ENCODE measurements at places on chromosomes 1 and 21. TPM values are rescaled to one million over a fixed set of nuclear protein-coding genes. Genes with fewer than 3 reads are reported as not detected.

- DNase-seq: no peak
Observed at GRCh38 chr1:37325010-37325409, 149.4 kb upstream of the ZC3H12A start.

DNA sequence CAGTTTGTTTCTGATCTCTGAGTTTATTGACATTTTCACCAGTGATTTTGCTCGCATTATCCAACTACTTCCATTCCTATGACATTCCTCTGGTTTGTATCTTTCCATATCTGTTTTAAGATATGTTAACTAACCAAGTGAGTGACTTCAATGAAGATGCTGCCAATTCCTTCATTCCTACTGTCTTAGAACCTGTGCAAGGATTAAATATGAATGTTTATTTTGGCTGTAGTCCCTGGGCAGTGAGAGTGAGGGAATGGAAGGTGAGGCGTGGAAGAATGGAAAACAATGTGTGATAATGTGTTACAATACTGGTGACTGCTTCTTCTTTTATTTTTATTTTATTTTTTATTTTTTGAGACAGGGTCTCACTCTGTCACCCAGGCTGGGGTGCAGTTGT lies 183.0 kb downstream of the SDCCAG8 start:
- no peak for DNase-seq

GRCh38 chr1:50262436-50262835 lies 153.7 kb downstream of the ELAVL4 start:
- DNase-seq: no peak

DNA sequence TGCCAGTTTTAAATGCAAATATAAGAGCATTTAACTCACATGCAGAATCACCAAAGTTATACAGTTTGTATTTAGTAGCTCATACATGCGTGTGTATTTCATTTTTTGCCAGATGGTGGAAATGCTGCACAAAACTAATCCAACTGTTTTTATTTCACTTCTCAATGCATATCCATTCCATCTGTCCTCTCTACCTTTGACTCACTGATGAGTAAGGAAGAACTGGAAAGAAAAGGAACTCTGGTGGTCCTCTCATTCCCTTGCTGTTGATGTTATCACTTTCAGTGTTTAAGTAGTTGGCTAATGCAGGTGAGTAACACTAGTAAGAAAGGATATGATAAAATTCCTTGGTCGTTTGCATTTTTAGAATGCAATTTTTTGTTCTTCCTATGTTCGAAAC lies 5.7 kb upstream of the SLC1A7 start:
- DNase-seq: no peak

DNA sequence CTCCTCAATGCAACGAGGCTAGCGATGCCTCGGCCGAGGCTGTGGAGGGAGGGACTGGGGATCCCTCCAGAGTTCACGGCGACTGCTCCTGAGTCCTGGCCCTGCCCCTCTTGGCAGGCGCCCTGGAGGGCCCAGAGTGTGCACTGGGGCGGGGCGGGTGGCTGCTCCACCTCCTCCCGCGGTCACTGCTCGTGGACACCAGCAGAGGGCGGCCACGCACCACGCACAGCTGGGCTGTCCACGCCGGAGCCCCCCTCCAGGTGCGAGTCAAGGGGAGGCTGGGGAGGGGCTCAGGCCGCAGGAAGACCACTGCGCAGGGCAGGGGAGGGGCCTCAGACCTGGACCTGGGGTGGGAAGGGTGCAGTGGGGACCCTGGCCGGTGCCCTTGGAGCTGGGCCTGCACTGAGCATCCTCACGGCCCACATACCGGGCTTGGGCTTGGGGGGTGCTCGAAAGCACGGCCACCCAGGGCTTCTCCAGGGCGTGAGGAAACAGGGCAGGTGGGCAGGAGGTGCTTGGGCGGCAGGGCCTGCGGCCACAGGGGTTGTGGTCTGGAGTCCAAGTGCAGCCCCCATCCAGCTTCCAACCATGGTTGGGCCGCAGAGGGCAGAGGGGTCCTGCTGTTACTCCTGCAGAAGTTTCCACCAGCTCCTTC lies 20.6 kb upstream of the TTC34 start:
- DNase-seq: peak; percentile 70

GRCh38 chr1:191669629-191670028 lies 488.6 kb upstream of the RGS18 start:
- no peak for DNase-seq

DNA sequence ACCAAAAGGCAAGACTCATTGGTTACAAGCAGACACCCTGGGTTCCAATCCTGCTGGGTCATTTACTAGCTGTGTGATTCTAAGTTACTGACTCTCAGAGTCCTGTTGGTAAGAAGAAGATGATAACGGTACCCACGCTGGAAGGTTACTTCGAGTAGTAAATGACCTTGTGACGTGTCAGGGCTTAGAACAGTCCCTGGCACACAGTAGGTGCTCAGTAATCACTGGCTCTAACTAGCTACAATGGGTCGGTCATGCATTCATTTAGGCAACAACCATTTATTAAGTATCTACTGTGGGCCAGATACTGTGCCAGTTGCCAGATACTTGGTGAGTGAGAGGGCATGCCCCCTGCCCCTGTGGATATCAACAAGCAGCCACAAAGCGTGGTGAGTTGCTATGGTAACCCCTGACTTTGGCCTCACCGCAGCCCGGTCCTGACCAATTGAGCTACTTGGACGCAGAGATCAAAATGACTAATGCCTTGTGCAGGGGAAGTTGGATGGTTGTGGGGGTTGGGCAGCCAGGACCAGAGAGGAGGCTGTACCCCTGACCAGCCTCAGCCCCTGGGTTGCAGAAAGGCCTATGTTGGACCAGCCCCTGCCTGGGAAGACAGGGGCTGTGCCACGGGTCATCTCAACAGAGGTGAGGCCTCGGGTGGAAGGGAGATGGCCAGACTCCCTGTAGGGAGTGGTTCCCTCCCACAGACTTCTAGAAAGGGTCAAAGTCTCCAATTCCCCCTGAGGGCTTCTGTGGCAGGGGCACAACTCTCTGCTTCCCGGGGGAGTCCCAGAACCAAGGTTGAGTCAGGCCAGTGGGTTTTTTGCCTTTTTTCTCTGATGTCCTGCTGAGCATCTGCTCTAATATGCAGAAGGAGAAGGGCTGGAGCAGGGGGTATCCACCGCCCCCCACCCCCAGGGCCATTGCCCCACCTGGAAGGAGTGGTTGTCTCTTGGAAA lies 16.0 kb downstream of the DHRS3 start:
- peak; percentile 59 for DNase-seq

DNA sequence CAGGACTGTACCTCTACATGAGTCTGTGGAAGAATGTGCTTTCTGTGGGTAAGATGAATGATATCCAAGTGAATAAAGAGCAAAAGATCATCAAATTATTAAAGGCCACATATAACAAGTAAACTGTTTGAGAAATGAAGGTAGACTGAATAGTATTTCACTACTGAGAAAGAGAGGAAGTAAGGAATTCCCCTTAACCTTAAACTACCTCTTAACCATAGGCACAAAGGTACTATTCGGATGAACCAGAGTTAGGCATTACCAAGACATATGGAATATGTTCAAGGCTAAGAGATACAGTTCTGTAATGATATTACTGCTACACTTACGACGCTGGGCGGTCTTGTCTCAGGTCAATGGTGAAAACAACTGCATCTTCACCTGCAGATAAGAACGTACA lies 25.5 kb downstream of the DCAF8 start:
- DNase-seq: no peak

- no peak for DNase-seq
Observed at GRCh38 chr1:219506473-219506899, 106.4 kb downstream of the ZC3H11B start.

DNA sequence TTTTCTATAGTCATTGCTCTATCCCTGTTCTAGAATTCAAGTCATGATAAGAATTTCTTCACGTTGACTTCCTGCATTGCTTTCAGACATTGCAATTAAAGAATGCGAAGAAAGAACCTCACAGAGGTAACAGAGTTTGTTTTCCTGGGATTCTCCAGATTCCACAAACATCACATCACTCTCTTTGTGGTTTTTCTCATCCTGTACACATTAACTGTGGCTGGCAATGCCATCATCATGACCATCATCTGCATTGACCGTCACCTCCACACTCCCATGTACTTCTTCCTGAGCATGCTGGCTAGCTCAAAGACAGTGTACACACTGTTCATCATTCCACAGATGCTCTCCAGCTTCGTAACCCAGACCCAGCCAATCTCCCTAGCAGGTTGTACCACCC lies 10.6 kb downstream of the APCS start:
- no peak for DNase-seq

GRCh38 chr1:199247891-199248290 lies 609.1 kb downstream of the PTPRC start:
- DNase-seq: no peak

- peak; percentile 74 for DNase-seq
Observed at GRCh38 chr1:17405898-17406759, 33.3 kb downstream of the RCC2 start.

- no peak for DNase-seq
Observed at GRCh38 chr1:12715896-12716437, at the start of gene AADACL3. Gene AADACL3 (plus strand): TSS chr1:12716110. CDS start chr1:12716177, 67 bp downstream.

DNA sequence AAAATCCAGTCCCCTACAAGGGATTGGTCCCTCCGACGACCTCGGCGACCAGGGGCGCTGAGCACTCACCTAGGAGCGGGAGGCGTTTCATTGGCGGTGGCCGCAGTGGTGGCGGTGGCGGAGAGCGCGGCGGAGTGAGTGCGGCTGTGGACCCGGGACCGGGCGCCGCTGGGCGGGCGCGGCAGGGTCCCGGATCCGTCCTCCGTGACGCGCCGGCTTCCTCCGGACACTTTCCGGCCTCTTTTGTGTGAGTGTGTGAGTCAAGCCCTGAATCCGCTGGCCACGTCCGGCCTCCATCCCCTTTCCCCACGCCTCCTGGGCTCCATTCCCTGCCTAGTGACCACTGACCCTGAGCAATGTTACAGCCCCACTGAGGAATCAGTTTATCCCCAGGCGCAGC lies at the start of gene ADGRL4:
ADGRL4 (minus strand) TSS at position 167 of the 400 bp plus-strand sequence; CDS start at position 91, 76 bp downstream.
- DNase-seq: peak; percentile 66

DNA sequence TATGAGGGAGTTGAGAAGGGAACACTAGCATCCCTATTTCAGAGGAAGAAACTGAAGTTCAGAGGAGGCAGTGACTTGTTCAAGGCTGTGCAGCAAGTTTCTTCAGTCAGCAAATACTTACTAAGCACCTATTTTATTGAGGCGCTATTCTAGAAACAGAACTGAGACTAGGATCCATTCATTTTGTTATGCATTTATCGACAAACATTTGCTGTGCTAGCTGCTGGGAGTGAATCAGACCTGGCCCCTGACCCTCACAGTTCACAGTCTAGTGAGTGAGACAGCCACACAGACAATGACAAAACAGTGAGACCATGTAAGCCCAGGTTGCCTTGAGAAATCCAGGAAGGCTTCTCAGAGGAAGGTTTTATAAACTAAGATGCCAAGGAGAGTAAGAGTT lies 28.2 kb downstream of the TRIM62 start:
- no peak for DNase-seq

The PPIAL4G gene
- total RNA-seq: not detected

The CPLANE2 gene
- 10.1 TPM for total RNA-seq

The OR2M2 gene
- total RNA-seq: not detected

The FUCA1 gene
- total RNA-seq: 12.3 TPM

The TRIM58 gene
- total RNA-seq: 0.13 TPM
